ENCODE measurements at places on chromosomes 13 and 19.

DNA sequence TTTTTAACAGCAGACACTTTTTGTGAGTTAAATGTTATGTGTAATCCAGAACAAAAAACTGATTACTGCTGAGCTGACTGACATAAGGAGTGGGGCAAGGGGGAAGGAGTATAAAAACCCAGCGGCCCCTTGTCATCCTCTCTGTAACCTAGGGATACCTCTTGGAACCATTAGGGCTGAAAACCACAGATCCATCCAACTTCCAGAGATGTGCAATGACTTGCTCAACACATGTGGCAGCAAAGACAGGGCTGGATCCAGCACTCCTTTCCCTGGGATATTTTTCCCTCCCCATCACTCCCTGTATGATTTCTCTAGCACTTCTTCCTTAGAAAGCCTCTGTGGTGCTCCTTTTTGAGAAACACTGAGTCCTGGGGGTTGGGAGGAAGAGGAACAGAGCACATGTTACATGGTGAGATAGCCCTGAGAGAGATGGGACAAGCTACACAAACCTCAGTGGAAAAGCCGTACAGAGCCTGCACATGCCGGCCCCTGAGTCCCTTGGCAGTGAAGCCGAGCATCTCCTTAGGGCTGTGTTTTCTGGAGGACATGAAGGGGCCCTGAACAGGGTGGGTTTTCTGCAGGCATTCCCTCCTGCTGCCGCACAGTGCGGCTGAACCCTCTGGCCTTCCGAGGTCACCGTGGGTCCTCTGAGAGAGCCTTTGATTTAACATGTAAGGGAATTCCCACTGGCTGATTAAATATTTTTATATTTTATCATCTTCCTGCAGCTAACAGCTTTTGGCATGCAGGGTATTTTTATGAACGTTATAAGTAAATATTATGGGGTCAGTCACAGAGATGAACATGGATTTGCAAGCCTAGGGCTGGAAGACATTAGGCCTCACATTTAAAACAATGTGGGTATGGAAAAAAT, 219.9 kb downstream of the COG6 start:
- DNase-seq: no peak

GRCh38 chr19:34867631-34868030, 59.1 kb upstream of the ZNF30 start:
- no peak for DNase-seq

DNA sequence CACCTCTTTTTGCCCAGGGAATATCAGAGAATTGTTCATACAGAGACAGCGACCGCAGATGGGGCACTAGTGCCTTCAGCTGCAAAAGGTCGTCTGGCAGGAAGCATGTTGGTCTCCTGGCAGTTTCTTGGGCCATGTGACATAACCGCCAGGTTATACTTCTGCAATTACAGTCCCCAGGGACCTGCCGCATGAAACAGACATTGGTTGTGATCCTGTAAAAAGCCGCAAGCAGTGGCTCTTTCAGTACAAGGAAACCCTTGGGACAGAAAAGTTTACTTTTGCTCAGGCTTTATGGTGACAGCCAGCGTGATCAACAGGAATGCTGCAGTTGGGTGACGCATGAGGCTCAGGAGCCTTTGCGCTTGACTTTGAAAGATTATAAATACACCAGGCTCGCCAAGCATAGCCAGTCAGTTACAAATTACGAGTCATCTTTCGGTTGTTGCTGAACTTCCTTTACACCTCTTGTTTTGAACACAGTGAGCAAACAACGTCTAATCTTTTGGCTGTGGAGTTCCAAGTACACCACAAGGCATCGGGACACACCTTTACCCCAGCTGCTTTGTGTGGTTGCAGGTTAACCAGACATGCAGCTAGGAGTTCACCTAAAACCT, 50.5 kb upstream of the UBE2L5 start:
- DNase-seq: peak; percentile 71

- no peak for DNase-seq
Measured at GRCh38 chr13:112160558-112160957, 93.6 kb downstream of the SOX1 start.

- DNase-seq: peak; percentile 41
Measured at GRCh38 chr19:38736036-38736412, 8.2 kb downstream of the CAPN12 start.

- no peak for DNase-seq
Measured at GRCh38 chr13:97797553-97797952, 155.9 kb upstream of the IPO5 start.

DNA sequence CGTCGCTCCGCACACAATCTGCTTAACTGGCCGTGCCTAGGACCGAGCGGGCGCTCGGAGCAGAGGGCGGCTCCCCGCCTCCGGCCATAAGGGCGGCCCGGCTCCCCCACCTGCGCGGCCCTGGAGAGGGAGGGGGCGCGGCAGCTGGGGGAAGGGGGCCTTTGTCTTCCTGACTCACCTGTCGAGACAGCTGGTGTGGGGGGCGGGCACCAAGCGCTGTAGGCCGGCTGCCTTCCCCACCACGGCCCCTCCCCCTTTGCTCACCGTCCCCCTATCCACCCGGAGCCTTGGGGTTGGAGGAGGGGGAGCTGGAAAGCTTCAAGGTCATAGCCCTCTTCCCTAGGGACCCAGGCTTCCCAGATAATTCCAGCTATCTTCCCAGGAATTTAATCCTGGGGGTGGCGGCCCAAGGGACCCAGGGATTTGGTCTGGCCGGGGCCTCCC, 1.2 kb downstream of the VASP start:
- peak; percentile 49 for DNase-seq

DNA sequence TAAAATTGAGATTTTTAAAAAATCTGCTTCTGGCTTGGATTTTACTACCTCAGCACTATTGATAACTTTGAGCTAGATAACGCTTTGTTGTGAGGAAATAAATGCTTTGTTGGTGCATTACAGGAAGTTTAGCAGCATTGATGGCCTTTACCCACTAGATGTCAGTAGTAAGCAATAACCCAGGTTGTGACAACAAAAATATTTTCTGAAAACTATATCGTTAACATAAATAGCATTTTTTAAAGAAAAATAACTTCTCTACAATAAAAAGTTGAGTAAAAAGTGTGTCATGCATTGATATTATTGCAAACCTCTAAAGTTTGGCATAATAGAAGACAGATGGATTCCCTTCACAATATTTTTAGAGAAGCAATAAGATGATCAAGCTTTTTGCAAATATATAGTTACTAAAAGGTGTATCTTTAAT, 1246.5 kb downstream of the UQCRFS1 start:
- no peak for DNase-seq

DNA sequence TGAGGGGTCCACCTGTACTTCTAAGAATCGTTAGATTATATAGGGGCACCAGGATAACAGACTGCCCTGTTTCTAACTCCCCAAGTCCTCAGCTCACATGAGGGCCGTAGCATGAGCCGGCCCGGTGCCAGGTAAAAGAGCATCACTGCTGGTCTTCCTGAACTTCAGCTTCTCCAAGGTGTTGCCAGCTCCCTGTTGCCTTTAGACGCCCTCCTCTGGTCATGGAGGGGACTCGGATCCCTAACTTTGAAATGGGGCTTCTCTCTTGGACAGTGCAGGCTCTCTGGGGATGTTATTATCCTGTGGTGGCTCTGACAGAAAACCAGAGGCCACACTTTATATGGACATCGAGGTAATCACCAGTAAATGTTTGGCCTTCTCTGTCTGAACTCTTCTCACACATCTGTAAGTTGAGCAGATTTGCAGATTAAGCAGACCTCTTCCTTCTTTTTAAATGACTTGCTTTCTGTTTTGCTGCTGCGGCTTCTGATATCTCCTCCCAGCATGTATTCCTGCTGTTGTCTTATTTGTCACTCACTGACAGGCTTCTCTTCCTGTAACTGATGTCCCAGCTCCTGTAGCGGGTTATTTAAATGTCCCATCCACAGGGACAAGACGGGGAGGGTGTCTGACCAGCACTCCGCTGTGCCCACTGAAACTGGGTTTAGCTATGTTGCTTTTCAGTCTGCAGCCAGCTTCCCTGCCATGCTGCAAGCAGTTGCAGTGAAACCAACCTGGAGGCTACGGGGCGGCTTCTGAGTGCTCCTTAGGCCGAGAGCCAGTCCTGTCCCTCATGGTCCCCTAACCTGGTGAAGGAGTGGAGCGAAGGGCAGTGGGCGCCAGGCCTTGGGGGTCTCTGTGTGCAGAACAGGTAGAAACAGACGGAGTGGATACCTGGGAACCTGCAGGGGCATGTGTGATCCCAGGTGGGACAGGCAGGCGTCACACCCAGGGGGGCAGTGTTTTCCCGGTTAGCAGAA, 39.2 kb downstream of the TSSK6 start:
- no peak for DNase-seq

GRCh38 chr13:51742031-51742430, 61.9 kb downstream of the DHRS12 start:
- no peak for DNase-seq

GRCh38 chr13:37791699-37792098, 77.9 kb downstream of the TRPC4 start:
- peak; percentile 52 for DNase-seq

DNA sequence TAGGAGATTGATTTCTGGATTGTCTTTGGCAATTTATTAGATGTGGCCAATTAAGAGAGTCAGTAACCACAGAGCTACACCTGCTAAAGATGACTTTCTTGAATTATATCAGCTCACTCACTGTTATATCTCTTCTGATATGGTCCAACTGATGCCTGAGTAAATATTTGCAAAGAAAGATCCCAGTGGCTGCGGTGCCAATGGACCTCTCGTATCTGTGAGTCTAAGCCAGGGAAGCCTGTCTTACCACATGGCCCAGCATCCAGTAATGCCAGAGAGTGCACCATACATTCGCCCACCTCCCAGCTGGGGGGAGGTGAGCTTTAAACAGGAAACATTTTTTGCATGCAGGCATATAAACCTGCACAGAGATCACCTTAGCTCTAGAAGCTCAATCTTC, 82.7 kb upstream of the SLC15A1 start:
- no peak for DNase-seq

DNA sequence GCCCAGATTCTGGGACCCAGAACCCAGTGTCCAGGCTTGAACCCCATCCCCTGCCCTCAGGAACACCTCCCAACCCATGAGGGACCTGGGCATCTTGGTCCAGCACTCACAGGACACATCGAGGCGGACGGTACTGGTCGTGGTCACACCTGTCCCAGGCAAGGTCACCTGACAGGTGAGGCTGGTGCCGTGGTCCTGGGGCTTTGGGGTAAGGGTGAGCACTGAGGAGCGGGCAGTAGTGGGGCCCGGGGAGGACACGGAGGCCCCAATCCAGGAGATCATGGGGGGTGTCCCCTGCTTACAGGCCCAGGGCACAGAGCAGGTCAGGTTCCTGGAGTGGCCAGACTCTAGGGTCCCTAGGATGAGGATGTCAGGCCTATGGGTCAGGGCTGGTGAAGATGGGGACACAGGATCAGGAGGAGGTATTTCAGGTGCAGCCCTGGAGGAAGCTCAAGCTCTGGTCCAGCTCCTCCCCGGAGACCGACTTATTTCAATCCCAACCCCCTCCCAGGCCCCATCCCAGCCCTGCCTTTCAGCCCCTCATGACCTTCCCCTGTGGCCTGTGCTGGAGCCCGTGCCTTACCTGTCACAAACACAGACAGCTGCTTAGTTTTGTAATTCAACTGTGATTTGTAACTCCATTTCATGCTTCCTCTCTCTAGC, 772 bp downstream of the SIGLEC8 start:
- DNase-seq: no peak

DNA sequence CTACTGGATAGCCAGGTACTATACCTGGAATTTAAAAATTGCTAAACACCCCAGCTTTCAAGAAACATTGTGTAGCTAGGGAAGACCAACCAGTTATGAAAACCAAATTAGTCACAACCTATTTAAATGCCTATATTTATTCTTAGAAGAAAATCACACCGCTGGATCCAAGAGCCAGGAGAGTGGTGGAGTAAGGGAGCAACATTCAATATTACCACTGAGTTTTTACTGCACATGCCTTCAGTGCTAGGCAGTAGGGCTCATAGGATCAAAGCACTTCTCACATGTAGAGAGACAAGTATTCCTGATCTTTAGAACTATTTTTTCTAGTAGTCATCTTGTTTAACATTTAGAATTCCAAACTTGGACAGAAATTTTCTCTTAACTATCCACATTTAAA, 11.2 kb downstream of the ITM2B start:
- DNase-seq: no peak

Measured in M059J (cell line).